EL (cell line): ENCODE measurements at places on chromosomes 5 and 9.
A peak's percentile ranks its signal among the peaks of the same experiment; 100 is the strongest.

DNA sequence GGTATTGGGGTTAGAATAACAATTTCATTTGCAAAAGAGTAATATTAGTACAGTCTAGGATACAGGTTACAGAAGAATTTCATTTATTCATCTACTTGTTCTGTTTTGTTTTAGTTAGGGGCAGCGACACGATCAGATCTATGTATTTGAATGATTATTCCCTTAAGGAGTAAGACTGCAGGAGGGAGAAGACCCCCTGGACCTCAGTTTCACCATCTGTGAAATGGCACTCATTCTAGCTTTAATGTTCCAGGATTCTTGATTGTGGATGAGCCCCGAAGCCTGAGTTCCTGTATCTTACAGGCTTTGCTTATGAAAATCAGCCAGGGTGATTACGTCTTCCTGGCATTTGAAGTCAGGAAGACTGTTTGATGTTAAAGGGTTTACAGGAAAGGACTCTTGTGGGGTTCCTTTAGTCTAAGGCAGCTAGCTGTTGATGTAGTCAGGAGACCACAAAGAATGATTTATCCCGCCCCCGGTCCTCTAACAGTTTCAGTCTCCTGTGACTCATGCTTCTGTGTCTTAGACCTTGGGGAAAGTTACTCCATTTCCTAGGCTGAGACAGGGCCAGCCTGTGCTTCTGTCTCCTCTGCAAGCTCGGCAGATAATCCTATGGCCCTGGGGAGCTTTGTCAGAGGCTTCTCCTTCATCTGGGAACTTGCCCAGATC lies 11.5 kb downstream of the SMIM3 start:
- DNase-seq: peak; percentile 99

- DNase-seq: no peak
Measured at GRCh38 chr9:86354818-86355309, 654 bp upstream of the TUT7 start.

GRCh38 chr5:96316017-96316416 lies 117.0 kb downstream of the PCSK1 start:
- DNase-seq: no peak

DNA sequence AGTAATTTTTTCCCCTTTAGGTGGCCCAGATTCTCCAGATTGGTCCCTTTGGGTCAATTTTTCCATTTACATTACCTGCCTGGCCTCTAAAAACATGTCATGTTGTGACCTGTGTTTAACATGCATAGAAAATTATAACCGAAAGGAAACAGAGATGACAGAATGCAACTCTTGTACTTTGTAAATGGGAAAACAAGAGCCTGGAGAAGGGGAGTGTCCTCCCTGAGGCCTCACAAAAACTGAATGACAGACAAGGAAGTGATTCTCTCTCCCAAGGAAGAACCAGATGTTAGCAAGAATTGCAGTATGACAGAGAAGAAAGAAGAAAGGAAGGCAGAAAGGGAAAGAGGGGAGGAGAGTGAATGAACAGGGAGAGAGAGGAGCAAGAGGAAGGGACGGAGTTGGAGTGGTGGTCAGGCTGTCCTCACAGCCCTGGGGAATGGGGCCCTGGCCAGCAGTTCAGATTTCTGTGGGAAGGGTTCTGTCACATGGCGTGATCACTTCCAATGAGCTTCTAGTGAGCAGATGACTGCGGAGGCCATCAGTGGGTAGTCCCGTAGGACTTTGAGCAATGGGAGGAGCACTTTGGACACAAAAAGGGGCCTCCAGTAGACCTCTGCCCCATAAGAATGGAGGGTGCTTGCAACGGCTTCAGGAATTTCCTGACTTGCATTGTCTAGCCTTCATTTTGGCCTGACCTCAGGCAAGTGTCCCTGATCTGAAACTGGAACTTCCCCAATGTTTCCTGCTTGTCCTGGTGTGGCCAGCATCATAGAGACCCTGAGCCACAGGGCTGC lies 31.6 kb downstream of the ABLIM3 start:
- peak; percentile 62 for DNase-seq

- DNase-seq: no peak
Measured at GRCh38 chr5:66012271-66012670, 85.9 kb downstream of the ERBIN start.

DNA sequence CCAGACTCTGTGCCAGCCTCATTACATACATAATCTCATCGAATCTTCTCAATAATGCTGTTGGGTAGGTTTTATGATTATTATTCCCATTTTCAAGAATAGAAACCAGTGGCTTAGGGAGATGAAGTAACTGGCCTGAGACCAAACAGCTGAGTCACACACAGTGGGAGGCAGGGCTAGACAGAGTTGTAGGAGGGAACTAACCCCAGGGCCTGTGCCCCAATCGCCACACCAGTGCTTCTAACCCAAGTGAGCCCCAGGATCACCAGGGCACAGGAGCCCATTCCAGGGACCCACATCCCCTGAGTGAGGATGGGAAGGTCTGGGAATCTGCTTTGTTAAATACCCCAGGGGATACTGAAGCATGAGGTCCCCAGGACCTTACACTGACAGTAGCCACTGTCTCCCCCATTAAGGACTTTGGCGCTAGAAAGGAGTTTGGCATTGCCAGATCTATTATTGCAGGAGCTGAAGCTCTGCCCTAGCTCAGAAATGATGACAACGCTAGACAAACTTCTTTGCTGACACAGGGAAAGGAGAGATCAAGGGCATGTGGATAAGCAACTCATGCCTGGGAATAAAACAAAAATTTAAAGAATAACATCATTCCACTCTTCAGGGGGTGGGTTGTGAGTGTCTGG lies 63.8 kb upstream of the PPARGC1B start:
- DNase-seq: peak; percentile 57

- no peak for DNase-seq
Measured at GRCh38 chr5:154015071-154015693, 23.5 kb downstream of the FAM114A2 start.

GRCh38 chr5:962386-962785 lies 46.2 kb upstream of the NKD2 start:
- DNase-seq: no peak

GRCh38 chr5:112014783-112015395 lies 257.9 kb upstream of the NREP start:
- DNase-seq: no peak

DNA sequence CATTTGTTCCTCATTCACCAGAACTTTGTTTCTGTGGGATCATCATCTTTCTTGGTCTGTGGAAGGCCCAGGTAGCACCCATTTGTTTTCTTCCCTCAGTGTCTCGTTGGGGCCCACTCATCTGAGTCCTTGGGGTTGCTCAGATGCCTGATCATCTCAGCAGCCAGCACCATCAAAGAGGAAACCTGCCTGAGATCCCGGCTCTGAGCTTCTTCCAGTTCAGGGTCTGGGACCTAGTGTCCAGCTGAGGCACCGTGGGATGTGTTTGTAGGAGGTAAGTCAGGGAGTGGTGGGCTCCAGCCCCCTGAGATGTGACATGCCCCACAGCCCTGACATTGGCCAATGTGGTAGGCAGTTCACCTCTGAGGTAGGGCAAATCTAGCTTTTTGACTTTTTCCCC lies 9.4 kb upstream of the CD180 start:
- no peak for DNase-seq

DNA sequence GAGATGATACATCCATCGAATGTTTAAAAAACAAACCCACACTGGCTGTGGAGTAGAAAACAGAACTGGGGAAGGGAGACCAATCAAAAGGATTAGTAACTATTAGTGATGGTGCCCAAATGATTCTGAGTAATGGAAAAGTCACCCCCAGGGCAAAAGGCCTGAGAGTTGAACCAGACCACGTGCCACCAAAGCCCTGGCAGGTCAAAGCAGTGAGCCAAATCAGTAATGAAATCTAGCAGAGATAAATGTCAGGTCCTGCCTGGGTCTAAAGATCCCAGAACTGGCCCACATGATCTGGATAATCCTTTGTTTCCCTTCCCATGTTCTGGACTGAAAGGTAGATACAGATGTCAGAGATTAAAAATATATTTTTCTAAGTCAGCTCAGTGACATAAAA lies 9.4 kb downstream of the OTULINL start:
- DNase-seq: peak; percentile 32

- no peak for DNase-seq
Measured at GRCh38 chr9:5361326-5362010, 21.8 kb upstream of the RLN1 start.

- DNase-seq: no peak
Measured at GRCh38 chr5:1756481-1756880, 43.2 kb downstream of the MRPL36 start.

- DNase-seq: no peak
Measured at GRCh38 chr5:169114466-169115065, 186.4 kb downstream of the SLIT3 start.

DNA sequence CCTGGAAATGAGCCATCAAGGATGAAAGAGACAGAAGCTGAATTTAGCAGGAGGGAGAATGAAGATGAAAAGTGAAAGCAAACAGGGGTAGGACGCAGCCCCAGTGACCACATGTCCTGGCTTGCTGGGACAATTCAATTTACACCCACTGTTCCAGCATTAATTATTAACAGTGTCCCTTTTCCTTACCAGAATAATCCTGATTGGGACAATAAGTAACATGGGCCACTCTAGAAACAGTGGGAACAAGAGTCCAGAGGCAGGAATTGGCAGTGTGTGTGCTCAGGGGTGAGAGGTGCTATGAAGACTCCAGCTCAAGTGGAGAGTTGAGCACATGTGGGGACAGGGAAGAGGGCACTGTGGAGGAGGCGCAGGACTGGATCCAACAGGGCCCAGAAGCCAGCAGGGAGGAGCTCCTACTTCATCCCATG lies 147.1 kb downstream of the C5orf15 start:
- DNase-seq: no peak

- DNase-seq: peak; percentile 46
Measured at GRCh38 chr5:113678924-113679575, 165.6 kb downstream of the YTHDC2 start.

- DNase-seq: peak; percentile 79
Measured at GRCh38 chr9:110192531-110193261, 15.3 kb downstream of the C9orf152 start.

DNA sequence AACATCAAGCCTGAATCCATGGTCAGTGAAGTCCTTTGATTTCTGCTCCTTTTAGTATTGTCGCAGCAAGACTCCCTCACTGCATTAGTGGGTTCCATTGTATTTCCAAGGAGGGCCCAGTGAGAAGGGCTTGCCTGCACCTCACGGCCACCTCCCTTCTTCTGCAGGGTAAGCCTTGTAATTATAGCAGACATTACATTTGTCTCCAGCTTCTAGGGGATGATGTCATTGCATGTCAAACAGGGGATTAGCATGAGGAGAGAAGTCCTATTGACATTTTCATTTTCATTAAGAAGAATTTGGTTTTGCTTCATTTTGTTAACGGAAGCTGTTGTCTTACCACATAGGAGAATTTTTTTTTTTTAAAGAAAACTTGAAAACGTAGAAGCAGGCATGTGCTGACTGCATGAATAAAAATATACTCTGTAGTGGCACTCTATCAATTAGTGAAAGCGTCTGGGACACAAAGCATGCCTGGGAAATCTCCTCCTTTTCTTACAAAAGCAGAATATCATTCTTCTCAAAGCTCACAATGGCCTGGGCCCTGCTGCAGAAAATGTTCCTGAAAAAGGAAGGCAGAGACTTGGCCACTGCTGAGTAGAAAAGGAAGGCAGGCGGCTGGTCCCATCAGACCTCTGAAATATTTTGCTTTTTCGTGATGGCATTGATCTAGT lies 27.1 kb downstream of the MAP1B start:
- DNase-seq: no peak

GRCh38 chr5:11909471-11909870 lies 5.2 kb upstream of the CTNND2 start:
- no peak for DNase-seq

- DNase-seq: peak; percentile 86
Measured at GRCh38 chr5:10328323-10328722, 20.6 kb upstream of the CMBL start.

GRCh38 chr9:110802416-110803035 lies 133.9 kb downstream of the MUSK start:
- peak; percentile 53 for DNase-seq
